Caki2 (cell line): ENCODE measurements at places on chromosomes 7 and 10.
A peak's percentile ranks its signal among the peaks of the same experiment; 100 is the strongest.

DNA sequence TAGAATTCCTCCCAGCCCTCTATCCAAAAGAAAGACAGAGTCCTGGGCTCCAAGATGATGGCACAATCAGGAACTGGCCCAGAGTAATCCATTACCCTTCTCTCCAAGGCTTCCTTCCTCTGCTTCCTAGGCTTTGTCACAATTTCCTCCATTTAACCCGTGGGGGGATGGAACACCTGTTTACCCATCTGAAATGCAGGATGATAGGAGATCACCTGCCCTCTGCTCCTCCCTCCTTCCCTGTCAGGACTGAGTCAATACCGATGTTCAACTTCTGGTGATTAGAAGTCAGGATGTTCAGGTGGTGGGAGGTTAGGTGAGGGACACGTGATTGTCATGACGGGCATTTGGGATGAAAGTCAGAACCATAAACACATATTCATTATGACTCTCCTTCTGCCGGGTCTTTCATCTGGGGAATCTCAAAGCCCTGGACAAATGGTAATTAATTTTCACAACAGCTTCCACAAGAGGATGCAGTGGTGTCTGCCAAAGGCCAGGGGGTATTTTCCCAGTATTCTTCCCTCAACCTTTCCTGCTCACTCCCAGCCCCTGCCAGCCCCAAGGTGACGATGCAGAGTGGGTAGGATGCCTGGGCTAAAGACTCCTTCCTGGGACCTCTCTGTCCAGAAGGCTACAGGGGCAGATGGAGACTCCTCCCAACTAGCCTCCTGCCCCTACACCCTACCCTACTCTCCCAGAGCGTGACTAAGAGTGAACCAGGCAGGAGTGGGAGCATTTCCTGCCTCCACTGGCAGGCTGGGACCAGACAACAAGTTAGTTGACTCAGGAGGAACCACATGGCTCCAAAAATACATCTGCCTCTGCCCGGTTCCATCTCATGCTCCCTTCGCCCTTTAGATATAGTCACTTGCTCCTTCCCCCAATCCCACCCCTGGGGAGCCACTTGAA lies 27.9 kb downstream of the DUSP5 start:
- DNase-seq, result no peak

DNA sequence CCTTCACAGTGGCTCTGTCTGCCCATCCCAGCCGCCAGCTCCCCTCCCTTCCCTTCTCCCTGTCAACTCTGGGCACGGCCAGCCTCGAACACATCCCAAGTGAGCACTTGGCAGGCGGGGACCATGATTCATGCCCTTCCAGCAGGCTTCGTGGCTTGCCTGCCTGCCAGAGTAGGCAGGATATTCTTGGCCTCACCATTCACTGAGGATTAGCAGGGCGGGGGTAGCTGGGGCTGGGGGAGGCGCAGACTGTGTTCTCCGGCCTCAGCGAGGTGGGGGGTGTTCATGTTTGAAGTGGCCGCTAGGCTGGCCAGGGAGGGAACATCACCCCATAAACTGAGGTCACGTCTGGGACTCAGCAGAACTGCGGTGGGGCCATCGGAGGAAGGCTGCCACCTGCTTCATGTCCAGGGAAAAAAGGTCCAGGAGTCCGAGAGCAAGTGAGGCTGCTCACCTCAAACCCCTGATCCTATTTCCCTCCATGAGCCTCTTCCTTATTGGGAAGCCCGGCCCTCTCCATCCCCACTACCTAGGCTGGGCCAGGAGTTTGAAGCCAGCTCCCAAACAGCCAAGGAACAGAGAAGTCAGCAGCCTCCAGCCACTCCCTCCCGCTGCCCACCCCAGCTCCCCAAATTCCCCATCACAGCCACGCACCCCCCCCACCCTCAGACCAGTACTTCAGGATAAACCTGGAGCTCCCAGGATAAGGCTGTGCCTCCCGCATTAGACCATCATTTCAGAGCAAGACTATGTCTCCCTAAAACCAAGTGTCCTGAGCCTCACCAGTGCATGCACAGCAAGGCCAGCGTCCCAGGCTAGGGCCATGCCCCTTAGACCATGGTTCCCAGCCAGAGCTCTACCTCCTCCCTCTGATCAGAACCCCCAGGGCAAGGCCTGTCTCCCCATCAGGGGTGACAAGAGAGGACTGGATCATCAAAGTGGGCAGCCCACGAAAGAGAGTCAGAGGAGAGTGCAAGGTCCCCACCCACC lies 42.8 kb upstream of the RABGEF1 start:
- DNase-seq, result no peak

DNA sequence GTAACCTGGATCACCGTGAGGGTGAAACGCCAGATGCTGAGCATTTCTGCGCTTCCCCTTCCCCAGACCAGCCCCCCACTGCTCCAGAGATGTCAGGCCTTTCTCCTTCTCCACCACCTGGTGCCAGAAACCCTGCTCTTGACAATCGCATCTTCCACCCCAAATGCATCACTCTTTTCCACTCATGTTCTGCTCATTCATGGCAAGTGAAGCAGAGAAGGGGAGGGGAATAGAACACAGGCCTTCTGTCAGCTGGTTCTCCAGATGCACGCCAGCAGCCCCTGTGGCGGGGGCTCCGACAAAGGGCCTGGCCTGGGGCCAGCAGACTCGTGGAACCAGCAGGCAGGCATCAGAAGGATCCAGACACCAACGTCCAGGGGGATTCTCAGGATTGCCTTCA lies 68.5 kb upstream of the SVIL start:
- DNase-seq, result no peak

DNA sequence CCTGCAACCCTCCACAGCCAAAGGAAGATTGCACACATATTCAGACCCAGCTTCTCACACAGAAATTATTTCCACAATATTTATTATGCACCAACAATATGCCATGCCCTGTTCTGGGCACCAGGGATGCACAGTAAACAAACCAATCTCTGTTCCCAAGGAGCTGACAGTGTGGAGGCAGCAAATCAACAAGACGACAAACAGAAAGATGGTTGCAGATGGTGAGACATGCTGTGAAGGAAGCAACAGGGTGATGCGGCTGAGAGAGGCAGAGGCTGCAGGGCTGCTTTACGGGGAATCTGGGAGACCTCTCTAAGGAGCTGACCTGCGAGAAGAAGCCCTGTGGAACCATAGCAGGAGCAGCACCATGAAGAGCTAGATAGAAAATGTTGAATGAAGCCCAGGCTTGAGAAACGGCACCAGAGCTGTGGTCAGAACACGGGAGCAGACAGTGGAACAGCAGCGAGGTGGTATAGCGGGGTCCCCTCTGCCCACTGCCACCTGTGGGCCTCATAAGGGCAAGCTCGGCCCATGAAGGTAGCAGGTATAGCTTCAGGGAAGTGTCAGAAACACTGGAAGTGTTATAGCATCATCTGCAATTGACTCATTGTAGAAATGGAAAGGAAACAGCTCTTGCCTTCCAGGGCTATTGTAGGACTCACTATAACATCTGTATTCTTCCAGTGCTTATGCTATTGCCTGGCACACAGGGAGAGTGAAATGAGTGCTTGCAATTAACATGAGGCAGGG lies 17.4 kb downstream of the RBP3 start:
- DNase-seq, result no peak

GRCh38 chr7:20798081-20798693 lies 11.5 kb upstream of the SP8 start:
- peak; percentile 92 for DNase-seq

- no peak for DNase-seq
Observed at GRCh38 chr7:135976312-135977006, 700 bp downstream of the MTPN start.

DNA sequence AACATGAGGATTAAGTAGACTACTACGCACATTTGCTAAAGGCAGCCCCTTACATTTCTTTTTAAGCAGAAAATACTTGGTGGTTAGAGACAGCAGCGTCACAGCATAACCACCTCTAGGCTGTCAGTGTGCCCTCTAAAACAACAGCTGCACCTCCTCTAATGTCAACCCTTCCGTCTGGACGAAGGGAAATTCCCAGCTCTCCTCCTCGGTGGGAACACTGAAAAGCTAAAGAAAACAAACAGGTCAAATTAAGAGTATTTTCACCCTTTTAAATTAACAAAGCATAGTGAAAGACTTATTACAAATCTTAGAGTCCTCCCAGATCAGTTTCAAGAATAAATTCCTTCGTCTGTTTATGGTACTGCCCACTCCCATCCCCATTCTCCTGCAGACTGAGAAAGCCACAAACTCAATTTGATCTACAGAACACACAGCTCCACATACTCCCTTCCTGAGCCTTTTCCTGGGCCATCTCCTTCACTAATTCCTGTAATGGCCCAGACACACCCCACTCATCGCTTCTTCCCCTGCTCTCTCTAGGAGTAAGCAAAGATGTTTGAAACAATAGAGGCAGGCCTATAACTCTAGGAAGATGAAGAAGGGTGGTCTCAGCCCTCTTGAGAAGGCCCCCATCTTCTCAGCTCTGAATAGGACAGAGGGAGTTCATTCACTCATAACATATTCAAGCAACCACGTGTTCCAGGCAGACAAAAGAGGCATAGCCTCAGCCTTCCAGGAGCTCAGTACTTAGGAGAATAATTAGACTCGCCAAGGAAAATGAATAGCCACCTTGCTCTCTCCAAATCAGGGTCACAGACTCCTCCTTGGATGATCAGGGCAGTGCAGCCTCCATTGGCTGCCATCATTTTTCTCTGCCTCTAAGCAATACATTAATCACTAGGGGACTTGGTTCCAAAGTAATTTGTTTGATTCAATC lies 47.5 kb upstream of the HNRNPH3 start:
- no peak for DNase-seq

- DNase-seq, result no peak
Observed at GRCh38 chr7:108143658-108144420, 13.7 kb upstream of the LAMB4 start.

DNA sequence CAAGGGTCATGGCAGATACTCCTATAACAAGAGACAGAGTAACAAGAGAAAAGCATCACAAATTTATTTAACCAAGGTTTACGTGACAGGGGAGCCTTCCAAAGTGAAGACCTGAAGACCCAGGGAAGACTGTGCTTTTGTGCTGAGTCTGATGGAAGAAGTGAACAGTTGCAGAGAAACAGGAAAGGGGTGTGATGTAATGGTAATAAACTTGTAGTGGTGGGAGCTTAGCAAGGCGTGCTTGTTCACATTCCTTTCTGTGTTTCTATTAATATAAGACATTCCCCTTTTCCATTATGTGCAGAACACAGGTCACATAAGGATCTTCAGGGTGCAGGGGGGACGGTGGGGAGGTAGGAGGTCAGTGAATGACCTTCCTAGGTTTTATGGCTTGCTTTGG lies 25.5 kb upstream of the C10orf67 start:
- no peak for DNase-seq

- no peak for DNase-seq
Observed at GRCh38 chr7:113657603-113658002, 261.2 kb downstream of the PPP1R3A start.

DNA sequence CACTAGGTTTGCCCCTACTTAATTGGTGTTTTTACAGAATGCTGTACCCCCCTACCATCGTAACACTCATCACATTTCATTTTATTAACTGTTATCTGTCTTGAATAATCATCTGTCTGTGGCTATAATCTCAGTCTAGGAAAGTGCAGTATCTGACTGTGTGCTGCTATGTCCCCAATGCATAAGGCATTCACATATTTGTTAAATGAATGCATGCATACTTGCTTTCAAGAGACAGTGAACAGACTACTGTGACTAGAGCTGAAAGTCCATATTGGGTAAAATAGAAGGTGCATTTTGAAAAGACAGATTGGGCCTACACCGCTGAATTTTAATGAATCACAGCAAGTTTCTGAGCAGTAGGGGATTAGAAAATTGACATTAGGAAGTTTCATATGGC lies 112.3 kb downstream of the ARHGAP12 start:
- DNase-seq, result no peak

GRCh38 chr7:84455788-84456187 lies 261.2 kb upstream of the SEMA3A start:
- DNase-seq, result no peak

DNA sequence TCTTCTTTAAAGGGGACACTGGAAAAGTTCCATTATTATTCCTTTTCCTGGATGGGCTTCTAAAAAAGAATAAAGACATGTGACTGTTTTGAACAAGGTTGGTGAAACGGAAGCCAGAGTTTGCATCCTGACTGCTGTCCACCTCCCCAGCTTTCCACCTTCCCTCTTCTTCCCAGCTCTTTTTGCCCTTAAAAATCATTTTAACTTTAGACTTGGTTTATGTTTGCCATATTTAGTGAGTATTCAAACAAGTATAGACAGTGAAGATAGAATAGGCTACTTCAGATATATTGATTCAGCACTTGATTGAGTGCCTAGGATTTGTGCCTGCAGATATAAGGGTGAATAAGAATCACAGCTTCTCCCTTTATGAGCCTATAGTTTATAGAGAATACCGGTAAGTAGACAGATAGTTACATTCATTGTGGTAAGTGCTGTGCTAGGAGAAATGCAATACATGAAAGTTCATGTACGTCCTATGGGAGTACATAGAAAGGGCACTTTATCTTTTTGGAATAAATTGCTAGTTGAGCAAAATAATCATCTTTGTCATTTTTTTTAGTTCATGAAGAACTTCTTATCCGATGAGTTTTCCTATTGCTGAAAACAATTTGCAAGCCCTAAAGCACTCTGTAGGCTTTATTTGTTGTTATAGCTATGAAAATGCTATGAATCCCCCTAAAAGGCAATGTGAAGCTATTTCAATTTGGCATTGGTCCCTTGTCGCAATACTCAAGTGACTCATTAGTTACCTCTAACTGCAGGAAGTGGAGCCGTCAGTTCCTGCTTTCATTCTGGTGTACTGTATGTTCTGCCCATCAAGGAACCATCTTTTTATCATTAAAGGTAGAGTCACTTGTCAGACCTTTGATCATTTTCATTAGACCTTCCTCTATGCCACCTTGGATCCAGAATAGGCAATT lies 57.2 kb upstream of the STRIP2 start:
- DNase-seq, result no peak

- no peak for DNase-seq
Observed at GRCh38 chr7:133978502-133979295, 148.4 kb upstream of the LRGUK start.

- no peak for DNase-seq
Observed at GRCh38 chr7:21354284-21354683, 73.6 kb upstream of the SP4 start.

- no peak for DNase-seq
Observed at GRCh38 chr10:5564537-5565204, 39.9 kb downstream of the CALML3 start.

DNA sequence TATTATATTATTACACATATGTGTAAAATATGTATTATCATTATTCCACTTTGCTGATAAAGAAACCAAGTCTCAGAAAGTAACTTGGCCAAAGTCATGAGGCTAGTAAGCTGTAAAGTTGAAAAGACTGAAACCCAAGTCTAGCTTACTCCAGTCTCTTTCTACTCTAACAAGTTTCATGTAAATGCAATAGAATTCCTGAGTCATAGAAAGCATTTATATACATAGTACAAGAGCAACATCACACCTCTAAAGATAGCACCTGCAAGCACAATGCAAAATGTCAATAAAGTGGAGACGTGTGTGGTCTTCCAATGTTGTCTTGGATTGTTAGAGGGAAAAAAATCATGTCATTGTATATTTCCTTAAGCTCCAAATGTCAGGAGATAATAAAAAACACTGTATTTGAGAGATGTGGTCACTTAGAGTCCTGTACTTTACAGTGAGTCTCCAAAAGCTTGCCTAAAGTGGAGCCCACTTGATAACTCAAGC lies 430.3 kb upstream of the NRP1 start:
- DNase-seq, result no peak

GRCh38 chr10:93266858-93267257 lies 193.2 kb downstream of the CYP26A1 start:
- no peak for DNase-seq

GRCh38 chr10:104307576-104308438 lies 30.5 kb downstream of the ITPRIP start:
- DNase-seq, result no peak
